Common myeloid progenitor, CD34-positive (primary cell): ENCODE measurements at places on chromosomes 6 and 20.

DNA sequence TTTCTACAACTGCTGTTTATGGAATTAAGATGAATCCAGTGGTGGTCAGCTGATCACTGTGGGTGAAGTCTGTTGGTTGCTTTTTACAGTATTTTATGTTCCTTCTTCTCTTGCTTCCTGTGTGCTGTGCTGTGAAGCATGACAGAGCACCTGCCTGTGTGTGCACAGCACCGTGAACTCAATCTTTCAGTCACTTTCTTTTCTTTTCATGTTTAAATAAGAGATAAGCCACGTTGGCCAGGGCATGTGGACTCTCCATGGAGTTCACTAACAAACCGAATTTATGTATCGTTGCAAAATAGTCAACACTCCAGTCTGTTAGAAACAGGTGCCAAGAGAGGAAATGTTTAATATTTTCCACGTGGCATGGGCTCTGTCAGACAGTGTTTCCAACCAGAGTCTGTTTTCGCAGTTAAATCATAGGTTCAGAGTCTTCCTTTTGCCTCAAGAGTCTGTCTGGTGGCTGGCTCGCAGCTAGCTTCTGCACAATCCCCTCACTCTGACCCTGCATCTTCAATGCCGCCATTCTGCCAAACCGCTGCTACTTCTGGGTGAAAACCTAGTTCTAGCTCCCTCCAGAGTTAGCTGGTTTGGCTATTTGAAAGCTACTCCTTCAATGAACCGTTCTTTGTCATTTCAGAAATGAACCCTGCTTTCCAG, 73.2 kb downstream of the QRSL1 start:
- peak; percentile 27 for DNase-seq

- DNase-seq = peak; percentile 53
Observed at GRCh38 chr6:338815-339262, 46.6 kb downstream of the DUSP22 start.

DNA sequence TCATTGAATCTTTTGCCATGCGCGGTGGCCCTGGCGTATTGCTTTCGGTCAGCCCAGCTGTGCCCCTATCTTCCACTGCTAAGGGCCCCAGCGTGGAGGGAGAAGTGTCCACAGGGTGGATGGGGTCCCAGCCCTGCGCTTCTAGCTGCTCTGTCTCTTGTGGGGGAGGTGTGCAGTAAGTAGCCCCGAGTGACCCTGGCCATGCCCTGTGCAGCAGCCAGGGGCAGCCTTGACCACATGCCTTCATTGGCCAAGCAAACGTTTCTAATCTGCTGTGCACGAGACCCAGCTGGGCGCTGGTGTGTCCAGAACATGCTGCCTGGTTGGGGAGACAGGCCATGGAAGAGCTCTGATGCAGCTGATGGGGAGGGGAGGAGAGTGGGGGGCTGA, 13.6 kb downstream of the TMEM181 start:
- DNase-seq = no peak

DNA sequence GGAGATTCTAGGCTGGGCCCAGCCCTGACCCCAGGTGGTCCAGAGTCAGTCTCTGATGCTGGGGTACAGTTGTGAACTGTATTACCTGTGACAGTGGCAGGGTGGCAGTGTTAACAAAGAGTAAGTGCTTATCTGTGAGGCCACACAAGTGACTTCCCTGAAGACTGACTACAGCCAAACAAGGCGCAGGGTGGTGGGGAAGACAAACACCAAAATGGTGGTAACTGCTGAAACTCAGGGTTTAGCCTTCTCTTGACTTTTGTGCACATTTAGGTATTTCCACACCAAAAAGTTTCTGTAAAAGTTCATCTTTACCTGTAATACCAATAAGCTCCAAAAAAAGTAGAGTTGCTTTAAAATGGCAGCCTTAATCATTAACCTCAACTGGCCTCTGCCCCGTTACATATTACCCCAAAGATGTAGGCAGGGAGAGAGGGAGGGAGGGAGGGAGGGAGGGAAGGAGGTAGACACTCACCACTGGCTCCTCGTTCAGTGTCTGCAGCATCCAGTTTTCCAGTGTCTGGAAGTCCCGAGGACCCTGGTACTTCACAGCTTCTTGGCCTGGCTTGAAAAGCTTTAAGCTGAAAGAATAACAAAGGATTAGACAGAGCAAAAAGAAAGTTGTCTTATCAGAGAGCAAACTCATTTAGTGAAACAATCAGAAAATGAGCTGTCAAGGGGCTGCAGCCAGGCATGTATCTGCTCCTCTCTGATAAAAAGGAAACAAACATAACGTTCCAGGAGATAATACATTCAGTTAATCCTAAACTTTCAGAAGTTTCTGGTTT, 11.3 kb downstream of the TXNDC5 start:
- DNase-seq = peak; percentile 54

- no peak for DNase-seq
Observed at GRCh38 chr6:107689190-107689589, 134.9 kb downstream of the SCML4 start.

DNA sequence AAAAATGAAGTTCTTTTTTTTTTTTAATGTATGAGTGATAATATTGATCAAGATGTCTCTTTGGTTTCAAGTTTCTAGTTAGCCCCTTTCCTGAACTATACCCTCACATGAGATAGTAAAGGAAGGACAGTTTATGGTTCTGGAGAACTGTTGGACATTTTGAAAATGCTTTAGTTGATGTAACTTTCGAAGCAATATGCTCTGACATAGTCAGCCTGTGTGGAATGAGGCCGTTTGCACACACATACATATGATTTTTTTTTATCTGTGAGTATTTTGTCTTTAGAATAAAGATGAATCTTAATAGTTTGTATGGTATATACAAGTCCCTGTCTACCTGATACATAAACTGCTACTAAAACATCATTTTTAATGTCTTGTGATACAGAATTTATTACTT, 177.0 kb downstream of the ARID1B start:
- no peak for DNase-seq

- DNase-seq = no peak
Observed at GRCh38 chr20:54131675-54132611, 41.8 kb downstream of the CYP24A1 start.

DNA sequence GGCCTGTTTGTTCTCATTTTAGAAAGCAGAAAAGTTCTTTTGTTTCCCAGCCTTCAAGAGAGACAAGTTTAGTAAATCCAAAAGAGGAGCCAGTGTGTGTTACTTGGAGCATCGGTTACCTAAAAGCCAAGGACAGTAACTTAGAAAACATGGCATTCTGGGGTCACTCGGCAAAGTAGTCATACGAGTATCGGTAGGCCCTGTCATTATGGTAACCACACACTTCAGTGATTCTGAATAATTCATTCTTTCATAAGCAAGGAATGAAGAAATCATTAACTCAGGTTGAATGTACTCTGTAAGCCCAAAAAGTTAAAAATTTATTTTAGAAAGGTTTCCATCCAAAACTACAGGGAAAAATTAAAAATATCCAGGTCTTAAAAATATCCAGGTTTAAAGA, 34.0 kb downstream of the CNKSR3 start:
- DNase-seq = no peak

DNA sequence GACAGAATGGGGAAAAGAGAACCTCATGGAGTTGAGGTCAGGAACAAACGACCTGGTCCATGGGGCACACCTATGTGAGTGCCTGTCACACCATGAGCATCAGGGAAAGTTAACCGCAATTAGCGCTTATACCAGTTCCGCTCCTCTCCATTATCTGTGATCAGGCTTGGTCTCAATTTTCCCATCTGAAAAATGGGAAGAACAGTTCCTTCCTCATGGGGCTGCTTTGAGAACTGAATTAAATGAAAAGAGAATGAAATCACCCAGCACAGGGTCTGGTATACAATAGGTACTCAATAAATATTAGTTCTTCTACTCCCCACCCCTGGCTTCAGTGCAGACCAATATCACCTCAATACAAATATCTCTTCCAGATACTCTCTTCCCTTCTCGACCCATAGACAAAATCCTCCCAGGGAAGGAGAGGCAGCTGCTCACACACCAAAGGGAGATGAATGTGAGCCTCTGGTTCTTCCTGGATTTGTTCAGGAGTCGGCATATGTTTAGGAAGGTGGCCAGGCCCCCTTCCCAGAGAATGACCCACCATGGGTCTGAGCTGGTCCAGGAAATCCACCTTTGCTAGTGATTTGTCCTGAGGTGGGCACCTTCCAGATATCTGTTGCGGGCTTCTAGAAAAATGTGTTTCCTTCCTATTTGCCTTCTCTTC, 2.4 kb upstream of the PTGIS start:
- DNase-seq = no peak

DNA sequence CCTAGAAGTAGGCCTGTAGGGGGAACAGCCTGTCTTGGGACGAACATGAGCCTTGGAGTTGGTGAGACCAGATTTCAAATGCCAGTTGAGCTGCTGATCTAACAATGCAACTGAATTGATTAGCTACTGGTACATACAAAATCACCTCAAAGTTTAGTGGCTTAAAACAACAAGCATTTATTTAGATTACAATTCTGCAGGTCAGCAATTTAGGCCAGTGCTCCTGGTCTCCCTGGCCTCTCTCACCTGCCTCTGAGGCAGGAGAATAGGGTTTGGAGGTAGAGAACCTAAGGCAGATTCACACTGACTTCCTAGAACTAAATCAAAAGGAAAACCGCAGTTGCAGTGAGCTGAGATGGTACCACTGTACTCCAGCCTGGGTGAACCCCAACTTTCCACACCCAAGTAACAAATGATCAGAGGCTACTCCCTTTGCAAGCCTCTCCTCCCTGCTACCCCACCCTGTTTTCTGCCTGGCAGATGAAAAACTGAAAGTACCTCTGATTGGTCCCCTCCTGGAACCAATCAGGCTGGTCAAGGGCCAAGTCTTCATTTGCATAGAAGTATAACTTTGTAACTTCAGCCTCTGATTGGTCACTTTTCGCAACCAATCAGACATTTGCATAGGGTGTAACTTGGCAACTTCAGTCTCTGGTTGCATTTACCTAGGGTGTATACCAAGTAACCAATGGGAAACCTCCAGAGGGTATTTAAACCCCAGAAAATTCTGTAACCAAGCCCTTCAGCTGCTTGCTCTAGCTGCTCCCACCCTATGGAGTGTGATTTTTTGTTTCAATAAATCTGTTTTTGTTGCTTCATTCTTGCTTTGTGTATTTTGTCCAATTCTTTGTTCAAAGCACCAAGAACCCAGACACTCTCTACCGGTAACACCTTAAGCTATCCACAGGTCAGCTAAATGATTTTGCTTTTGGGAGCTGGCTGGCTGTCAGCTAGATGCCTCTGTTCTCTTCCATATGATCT, 8.1 kb upstream of the UBR2 start:
- peak; percentile 38 for DNase-seq

GRCh38 chr6:168299541-168300511, 19.8 kb downstream of the DACT2 start:
- no peak for DNase-seq

- DNase-seq = peak; percentile 85
Observed at GRCh38 chr6:24910961-24911725, 24.6 kb downstream of the RIPOR2 start.

DNA sequence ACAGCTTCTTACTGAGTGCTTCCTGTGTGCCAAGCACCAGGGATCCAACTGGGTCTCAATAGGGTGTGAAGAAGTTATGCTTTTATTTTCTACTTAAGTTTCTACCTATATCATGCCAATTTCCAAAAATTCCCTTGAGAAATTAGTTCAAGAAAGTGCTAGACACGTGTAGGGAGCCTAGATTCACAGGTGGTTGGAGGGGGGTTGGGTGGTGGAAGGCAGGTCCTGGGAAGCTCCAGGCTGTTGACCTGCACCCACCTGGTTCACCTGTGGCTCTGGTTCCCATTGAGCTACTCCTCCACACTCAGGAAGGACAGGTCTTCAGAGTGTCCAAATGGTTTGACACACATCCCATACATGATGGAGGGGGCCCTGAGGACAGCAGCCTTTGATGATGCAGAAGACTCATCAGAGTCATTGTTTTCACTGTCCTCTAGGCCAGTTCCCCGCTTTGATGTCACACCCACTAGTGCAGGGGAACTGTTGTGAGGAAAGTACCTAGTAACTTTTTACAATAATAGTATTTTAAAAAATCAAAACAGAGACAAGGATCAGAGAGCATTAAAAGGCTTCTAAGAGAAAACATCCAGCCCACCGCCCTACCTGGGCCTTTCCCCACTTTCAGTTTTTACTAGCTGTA, 39.8 kb upstream of the MYL9 start:
- no peak for DNase-seq

GRCh38 chr6:19424853-19425252, 412.3 kb upstream of the ID4 start:
- DNase-seq = no peak

GRCh38 chr6:158503222-158503621, 56.7 kb upstream of the TMEM181 start:
- no peak for DNase-seq

- DNase-seq = peak; percentile 96
Observed at GRCh38 chr6:32685603-32686002, 19.1 kb upstream of the HLA-DQB1 start.

GRCh38 chr6:36766399-36766945, 68.8 kb downstream of the RAB44 start:
- peak; percentile 42 for DNase-seq

DNA sequence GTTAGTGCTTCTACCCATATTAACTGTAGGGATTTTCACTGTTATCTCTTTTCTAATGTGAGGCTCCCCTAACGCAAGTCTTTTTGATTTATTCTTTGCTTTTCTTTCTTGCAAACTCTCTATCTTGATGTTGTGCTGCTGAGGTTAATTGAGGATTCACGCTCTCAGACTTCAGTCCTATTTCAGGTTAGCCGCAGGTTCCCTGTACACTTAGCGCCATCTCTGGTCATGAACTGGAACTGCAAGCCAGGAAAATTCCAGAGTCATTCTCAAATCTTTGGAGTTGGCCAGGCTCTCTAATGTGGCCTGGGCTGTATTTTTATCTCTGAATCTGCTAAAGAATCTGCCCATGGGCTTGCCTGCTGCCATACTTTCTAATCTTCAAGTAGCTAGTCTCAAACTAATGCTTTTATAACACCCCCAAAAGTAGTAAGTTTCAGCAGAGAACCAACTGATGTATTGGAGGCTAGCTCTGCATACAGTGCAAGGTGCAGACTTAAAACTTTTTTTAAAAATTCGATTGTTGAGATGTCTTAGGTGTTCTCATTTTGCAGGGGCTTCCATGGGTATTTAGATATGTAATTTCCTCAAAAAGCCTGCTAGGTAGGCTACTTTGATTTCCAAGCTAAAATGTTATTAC, 91.1 kb upstream of the OPRM1 start:
- peak; percentile 4 for DNase-seq

GRCh38 chr6:39681674-39682121, 43.5 kb downstream of the KIF6 start:
- DNase-seq = no peak

- DNase-seq = peak; percentile 50
Observed at GRCh38 chr20:7859356-7859802, 80.9 kb downstream of the HAO1 start.
